ENCODE measurements at places on chromosomes 5 and 9.

GRCh38 chr9:7676609-7677156 is 122.9 kb downstream of the DMAC1 start:
- DNase-seq = no peak

- no peak for DNase-seq
Measured at GRCh38 chr9:68793605-68794343, 88.7 kb downstream of the PIP5K1B start.

DNA sequence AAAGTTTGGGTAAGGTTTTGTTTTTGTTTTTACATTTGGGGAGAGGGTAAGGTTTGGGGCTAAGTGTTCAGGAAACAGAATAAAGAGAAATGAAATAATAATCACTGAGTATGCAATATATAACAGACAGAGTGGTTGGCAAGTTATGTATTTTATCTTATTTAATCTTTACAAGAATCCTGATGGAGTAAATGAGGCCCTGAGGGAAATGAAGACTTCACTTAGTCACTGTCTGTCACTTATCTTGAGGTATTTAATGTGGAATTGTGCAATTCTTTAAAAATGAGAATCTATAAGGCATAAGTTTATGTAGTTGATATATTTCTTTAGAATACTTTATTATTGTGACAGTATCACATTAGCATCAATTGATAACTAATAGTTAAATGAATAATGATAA is 48.1 kb downstream of the TEK start:
- peak; percentile 54 for DNase-seq

DNA sequence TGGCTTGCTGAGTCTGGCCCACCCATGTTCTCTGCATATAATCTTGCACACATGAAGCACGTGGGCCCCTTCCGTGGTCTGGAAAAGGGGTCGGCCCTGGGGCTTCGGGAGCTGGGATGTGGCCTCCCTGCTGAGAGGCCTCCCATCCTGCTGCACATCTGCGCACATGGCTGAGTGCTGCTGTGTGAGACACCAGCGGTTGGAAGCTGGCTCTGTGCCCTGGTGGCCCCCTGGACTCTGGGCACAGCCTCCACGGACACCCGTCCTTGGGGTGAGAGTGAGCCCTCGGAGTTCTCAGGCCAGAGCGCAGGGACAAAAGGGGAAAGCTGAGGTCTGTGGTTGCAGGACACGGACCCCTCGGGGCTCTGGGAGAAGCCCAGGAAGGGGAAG is 115.8 kb downstream of the RXRA start:
- DNase-seq = peak; percentile 56

DNA sequence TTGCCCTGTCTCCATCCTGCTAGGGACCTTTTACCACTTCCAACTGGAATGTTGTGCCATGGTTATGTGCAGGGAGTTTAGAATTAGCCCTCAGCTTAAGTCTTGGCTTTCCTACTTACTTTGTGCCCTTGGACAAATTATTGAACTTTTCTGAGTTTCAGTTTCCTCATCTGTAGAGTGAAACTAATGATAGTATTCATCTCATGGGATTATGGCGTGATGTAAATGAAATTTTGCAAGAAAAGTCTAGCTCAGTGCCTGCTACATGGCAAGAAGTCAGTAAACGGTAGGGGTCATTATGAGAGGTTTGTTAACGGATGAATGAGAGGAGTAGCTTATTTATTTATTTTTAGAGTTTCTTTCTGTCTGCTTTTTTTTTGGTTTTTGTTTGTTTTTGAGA is 1.8 kb downstream of the MVB12B start:
- DNase-seq = no peak

- DNase-seq = peak; percentile 58
Measured at GRCh38 chr5:37847978-37848425, 8.2 kb upstream of the GDNF start.

- DNase-seq = no peak
Measured at GRCh38 chr5:27252911-27253310, 214.5 kb upstream of the CDH9 start.

GRCh38 chr9:5813824-5814223 is 19.1 kb downstream of the ERMP1 start:
- no peak for DNase-seq

DNA sequence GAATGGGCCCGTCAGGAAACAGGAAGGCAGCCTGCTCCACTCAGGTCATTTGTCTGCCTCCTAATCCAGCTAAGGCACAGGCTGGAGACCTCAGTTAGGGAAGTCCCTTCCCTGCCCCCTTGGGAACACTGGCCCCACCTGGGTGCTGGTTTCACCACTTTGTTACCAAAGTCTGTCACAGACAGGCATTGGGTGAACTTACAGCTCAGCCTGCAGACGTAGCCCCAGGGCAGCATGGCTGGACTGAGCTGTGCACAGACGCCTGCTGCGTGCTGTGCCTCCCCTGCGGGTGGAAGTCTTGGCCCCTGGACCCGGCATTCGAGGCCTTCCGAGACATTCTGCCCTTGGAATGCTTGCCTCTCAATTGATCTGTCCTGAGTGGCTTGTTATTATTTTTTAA is 48.9 kb downstream of the TENT4A start:
- no peak for DNase-seq

GRCh38 chr5:39624268-39624886 is 199.6 kb upstream of the DAB2 start:
- peak; percentile 13 for DNase-seq
